ENCODE measurements at places on chromosomes 6 and 20. TPM values are rescaled to one million over a fixed set of nuclear protein-coding genes. Genes with fewer than 3 reads are reported as not detected.

Gene CYP21A2
- not detected for total RNA-seq

Gene LSM2
- total RNA-seq = 123 TPM

- no peak overlapping the region for H3K4me3 ChIP-seq
- H3K27ac ChIP-seq = no peak overlapping the region
- H3K27me3 ChIP-seq = no peaks in the 10 kb centered on the region
- peaks cover 3% of the 10 kb centered on the region for H3K36me3 ChIP-seq
- DNase-seq = peak; percentile 75
Observed at GRCh38 chr6:19210849-19211590, 626.1 kb upstream of the ID4 start.

- no peaks in the 10 kb centered on the region for H3K4me1 ChIP-seq
- no peak overlapping the region for H3K27ac ChIP-seq
- H3K27me3 ChIP-seq = no peaks in the 10 kb centered on the region
- no peaks in the 10 kb centered on the region for H3K36me3 ChIP-seq
- H3K4me3 ChIP-seq = no peak overlapping the region
Observed at GRCh38 chr6:108528878-108529277, 31.8 kb upstream of the FOXO3 start.

DNA sequence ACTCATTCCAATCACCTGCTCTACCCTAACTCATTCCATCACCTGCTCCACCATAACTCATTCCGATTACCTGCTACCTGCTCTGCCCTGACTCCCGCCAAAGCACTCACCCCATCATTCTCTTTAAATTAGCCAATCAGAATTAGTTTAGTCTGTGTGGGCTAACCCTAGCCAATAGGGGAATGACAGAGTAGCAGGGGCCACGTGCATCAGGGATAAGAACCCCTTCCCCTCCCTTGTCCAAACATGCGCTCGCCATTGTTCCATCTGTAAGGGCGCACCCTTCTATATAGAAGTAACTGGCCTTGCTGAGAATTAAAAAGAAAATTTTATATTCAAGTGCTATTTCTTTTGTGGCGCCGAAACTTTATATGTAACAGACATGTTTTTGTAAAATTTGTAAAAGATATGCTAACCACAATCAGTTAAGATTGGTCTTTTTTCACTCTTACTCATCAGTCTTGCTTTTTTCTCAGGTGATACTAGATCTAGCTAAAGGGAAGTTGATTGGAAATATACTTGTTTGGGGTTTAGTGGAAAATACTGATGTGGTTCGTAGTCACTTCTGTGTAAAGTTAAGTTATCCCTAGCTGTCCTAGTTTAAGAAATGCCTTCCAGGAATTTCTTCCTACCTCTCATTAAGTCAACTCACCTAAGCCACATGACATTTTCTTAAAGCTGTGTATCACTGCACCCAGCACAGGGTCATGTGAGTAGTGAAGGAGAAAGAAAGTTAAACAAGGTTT lies 16.5 kb downstream of the RTN4IP1 start:
- H3K36me3 ChIP-seq = peaks cover 4% of the 10 kb centered on the region
- H3K4me3 ChIP-seq = no peak overlapping the region
- DNase-seq = no peak
- peak overlapping the region; percentile 85 for H3K27ac ChIP-seq
- peaks cover 13% of the 10 kb centered on the region for H3K4me1 ChIP-seq
- H3K27me3 ChIP-seq = no peaks in the 10 kb centered on the region

DNA sequence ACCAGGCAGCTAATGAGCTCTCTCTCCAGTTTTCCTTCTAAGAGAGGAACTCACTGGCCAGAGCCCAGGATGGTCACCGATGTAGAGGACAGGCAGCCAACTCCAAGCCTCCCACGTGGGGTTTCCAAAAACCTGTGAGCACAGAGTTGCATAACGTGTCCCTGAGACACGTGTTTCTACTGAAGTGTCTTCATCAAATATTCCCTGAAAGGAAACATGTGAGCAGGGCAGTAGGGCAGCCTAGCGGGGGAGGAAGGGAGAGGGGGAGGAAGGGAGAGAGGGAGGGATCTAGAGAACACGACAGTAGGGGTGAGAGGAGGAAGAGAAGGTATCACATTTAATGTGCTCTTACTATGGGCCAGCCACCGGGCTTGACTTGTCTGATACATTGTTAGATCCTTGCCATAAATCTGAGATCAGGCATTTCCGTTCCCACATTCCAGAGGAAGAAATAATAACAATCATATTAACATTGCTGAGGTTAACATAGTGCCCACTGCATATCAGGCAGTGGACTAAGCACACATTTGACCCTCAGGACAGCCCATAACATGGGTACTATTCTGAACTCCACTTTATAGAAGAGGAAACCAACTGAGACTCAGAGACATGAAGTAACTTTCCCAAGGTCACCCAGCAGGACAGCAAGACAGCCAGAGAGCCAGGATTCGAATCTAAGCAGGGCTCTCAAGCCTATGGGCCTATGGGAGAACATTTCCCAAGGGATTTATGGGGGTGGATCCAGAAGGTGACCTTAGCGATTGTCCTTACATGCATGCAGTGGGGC lies 4.5 kb upstream of the SYS1 start:
- H3K36me3 ChIP-seq = no peaks in the 10 kb centered on the region
- no peak overlapping the region for H3K4me3 ChIP-seq
- peaks cover 3% of the 10 kb centered on the region for H3K4me1 ChIP-seq

- no peaks in the 10 kb centered on the region for H3K4me1 ChIP-seq
- H3K27me3 ChIP-seq = no peaks in the 10 kb centered on the region
- H3K4me3 ChIP-seq = peak overlapping the region; percentile 68
- H3K27ac ChIP-seq = no peak overlapping the region
Observed at GRCh38 chr20:62406635-62407176, 379 bp downstream of the CABLES2 start.

DNA sequence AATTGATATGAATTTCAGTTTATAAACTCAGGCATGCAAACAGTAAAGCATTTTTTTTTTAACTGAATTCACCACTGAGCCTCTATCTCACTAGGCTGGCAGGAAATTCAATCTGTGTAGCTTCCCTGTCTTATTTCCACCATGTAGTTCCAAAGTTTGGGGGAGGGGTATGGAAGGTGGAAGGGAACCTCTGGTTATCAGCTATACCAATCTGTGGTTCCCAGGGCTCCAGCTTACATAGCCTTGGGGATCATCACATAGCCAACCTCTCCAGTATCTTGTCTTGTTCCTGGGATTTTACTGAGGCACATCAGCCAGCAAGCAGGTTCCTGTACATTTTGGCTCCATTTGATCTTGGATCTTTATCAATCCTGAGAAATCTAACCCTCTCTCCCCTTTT lies 15.6 kb downstream of the RAD21L1 start:
- H3K4me1 ChIP-seq = no peaks in the 10 kb centered on the region
- no peak overlapping the region for H3K27ac ChIP-seq
- DNase-seq = no peak

All from H9 (cell line).